ENCODE measurements at places on chromosomes 3 and 15.

DNA sequence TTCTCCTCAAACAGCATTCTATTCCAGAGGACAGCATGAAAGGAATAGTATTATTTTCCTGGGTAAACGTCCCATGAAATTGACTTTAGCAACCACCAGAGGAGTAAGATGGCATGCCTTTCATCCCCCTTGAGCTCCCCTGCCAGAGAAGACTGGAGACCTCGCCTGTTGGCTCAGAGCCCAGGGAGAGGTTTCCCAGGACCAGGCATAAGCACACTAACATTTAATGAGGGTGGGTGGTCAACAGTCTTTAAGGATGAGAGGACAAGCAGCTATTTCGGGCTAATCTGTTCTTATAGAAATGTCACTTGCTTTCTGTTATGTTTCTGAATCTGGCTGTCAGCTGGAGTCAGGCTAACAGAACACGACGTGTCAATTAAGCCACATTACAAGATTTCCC, 390.5 kb downstream of the GABRG3 start:
- DNase-seq: no peak

DNA sequence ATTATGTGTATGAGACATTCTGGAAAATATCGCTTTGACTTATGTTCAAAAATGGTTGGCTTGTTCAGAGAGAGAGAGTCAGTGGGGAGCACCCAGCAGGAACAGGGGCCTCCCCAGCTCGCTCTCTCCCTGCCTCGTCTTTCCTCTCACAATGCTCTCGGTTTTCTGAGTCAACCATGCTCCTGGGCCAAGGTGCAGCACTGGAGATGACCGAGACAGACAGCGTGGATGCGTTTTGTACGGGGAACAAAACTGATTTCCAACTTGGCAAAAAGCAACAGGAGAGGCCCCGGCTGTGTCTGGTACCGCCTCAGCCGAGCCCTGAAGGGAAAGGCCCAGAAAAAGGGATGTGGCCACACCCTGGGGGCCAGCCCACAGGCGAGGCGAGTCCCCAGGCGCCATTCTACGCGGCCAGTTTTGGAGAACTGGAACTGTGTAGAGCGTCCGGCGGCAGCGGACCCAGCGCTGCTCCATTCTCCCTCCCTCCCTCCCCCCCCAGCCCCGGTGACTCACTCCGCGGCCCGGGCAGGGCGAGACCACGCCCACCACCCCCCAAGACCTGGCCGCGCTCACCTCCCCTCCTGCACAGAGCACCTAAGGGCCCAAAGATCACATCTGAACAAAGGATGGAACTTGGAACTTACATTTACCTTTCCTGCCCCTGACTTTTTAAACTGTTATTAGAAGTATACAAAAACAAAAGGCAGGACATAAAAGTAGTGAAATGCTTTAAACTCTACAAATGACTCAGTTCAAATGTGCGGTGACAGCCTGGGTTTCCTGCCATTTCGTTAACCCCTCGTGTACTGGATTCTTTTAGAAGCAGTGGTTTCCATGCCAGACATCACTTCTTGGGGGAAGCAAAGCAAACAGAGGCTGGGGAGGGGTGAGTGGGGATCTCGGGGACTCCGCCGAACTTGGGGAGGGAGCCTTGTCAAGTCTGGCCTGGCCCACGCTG, 12.7 kb downstream of the ATP10A start:
- DNase-seq: peak; percentile 41

GRCh38 chr3:194832346-194833104, 146.8 kb downstream of the FAM43A start:
- no peak for DNase-seq

DNA sequence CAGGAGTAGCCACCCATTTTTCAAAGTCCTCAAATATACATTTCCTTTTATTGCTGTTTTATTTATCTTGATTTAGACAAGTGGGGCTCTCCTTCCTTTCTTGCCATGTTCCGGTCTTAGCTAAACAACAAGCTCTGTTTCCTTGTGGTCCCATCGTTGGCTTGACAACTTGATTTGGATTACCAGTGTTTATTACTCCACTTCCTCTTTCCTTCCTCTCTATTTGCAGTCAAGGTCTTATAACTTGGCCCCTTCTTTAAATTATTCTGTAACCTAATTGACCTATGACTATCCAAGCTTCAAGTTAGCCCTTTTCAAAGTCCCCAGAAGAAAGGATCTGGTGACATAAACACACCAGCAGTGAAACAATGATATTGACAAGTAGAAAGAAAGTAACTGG, 130.6 kb upstream of the STT3B start:
- DNase-seq: no peak

DNA sequence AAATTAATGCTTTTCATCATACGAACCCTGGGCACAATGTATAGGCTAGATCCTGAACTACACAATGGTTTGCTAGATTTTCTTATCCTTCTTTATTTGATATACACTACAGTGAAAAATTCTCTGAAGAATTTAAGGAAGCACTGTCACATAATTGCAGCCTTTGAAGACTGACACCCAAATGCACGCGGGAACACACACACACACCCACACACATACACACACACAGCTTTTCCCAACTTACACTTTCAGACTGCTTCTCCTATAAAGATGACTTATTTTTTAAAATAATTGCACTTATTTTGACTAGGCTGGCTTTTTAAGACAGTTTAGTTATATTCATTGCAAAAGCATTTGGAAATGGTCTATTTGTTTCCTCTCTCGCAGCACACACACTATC, 70.0 kb upstream of the LRRN1 start:
- DNase-seq: no peak

DNA sequence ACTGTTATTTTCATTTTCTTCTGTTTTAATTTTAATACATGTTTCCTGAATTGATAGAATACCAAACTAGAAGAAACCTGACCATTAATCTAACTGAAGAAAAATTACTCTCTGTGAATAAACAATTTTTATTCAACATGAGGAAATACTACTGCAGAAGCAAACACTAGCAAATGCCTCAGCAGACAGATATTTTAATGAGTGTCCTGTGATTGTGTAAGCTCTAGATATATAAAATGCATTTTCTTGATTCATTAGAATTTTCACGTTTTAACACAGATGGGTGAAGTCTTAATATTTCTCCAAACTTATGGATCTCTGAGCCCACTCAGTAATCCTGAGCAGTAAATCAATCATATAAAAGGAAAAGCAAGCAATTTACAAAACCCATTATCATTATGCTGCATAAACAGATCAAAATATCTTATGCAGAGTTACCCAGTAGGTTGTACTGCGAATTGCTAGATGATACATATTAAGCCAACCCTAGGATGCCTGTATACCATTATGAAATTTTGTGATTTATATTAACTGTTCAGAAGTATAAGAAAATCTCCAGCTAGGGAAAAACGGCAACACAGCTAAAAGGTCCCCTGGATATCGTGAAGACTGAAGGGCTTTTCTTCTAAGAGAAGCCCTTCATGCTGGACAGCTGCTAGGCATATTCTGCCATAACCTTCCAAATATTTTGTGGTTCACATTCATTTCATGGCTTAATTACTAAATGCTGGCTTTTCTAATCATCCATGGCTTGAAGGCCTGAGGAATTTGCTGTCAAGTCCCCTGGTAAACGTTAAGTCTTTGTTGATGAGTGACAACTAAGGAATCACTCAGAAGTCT, 157.7 kb upstream of the TGFBR2 start:
- DNase-seq: no peak

DNA sequence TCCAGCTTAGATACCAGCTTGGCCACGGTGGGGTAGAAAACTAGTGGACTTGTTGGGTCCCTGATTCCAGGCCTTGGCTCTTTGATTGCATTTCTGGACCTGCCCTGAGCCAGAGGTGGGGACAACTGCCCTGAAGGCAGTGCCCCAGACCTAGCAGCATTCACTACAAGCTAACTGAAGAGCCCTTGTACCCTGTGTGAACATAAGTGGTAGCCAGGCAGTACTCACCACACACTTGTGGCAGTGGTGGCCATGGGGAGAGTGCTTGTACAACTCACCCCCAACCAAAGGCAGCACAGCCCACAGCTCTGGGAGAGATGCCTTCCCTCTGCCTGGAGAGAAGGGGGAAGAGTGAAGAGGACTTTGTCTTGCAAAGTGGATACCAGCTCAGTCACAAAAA, 177.3 kb upstream of the NAALADL2 start:
- no peak for DNase-seq

- DNase-seq: no peak
Observed at GRCh38 chr3:12681089-12681942, 17.4 kb upstream of the RAF1 start.

DNA sequence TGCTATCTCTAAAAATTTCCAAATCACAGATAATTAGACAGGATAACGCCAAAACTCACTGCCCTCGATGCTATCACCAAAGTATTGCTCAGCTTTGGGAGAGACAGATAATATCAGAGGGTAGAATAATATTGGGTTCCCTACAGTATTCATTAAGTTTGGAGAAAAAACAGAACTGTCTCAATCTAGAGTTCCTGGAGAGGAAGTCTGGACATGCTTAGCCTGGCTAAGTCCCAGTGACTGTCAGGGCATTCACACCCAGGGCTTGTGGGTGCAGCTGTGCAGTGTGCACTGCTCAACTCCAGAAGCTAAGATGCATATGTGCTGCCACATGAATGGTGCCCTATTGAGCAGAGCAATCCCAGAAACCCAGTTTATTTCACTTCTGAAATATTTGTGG, 459.6 kb upstream of the DPH6 start:
- no peak for DNase-seq

- DNase-seq: no peak
Observed at GRCh38 chr3:95673215-95673614, 1141.2 kb upstream of the EPHA6 start.

- no peak for DNase-seq
Observed at GRCh38 chr3:58296269-58296668, 9.8 kb upstream of the RPP14 start.

GRCh38 chr15:71333839-71334238, 218.6 kb downstream of the THSD4 start:
- peak; percentile 22 for DNase-seq

GRCh38 chr3:3875491-3875890, 76.3 kb downstream of the LRRN1 start:
- DNase-seq: no peak

GRCh38 chr3:40310705-40311104, 1.2 kb downstream of the EIF1B start:
- DNase-seq: no peak

DNA sequence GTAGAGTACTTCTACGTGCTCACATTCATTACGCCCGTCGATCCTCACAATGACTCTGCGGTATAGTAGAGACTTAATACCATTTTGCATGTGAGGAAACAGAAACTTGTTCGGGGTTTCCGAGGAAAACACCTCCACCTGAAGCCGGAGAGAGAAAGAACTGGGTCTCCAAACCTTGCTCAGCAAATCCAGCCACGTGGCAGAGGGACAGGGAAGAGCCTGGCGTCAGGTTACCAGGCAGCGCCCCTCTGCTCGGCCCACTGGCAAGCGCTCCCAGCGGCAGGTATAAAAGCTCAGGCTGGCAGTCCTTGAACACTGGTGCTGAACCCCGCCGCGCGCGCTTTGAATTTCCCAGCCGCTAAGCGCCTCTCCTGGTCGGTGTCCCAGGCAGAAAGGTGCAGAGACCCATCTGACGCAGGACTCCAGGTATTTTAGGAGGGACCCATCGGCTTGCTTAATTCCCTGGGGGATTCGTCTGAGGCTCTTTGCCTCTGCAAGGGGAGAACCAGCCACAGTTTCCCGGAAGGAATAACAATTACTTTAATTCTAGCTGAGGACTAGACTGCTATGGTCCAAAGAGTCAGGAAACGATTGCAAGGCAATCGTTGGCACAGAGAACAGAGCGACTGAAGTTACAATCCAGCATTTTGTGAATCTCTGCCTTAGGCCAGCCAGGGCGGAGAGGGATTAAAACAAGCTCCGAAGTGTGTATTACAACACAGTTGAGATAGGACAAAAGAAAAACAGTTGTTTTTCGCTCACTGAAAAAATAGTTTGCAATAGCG, at the start of gene C2CD4A:
C2CD4A (plus strand) TSS at position 315 of the 785 bp plus-strand sequence. CDS start 637 bp downstream, outside the sequence.
- peak; percentile 47 for DNase-seq

- DNase-seq: no peak
Observed at GRCh38 chr3:73141525-73141924, 80.1 kb downstream of the EBLN2 start.

- no peak for DNase-seq
Observed at GRCh38 chr3:31841515-31841914, 139.5 kb downstream of the OSBPL10 start.

DNA sequence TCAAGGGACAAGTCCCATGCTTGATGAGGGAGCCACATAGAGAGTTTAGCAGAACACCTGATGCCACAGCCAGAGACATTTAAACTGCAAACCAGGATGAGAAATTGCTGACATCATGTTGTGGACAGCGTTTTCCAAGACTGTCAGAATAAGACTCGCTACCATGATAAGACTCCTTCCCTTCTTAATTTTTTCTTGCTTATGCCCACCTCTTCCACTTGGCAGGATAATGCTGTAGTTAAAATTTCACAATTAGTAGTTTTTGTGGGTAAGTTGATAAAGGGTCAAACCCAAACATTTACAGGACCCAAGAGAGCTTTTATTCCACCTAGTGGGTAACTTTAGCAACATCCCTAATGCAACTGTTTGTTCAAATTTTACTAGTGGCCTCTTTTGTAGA, 3.0 kb upstream of the PIAS1 start:
- no peak for DNase-seq

- no peak for DNase-seq
Observed at GRCh38 chr15:99503411-99503810, 62.4 kb upstream of the MEF2A start.

GRCh38 chr15:76059320-76060117, at the start of gene TMEM266:
TMEM266 (plus strand) TSS chr15:76059985; CDS start chr15:76134264, 74,279 bp downstream.
- no peak for DNase-seq

GRCh38 chr15:75738014-75738646, 25.5 kb upstream of the CSPG4 start:
- no peak for DNase-seq

- DNase-seq: no peak
Observed at GRCh38 chr3:154932633-154933032, 147.5 kb upstream of the MME start.

GRCh38 chr15:67296684-67297083, 42.1 kb downstream of the IQCH start:
- no peak for DNase-seq

DNA sequence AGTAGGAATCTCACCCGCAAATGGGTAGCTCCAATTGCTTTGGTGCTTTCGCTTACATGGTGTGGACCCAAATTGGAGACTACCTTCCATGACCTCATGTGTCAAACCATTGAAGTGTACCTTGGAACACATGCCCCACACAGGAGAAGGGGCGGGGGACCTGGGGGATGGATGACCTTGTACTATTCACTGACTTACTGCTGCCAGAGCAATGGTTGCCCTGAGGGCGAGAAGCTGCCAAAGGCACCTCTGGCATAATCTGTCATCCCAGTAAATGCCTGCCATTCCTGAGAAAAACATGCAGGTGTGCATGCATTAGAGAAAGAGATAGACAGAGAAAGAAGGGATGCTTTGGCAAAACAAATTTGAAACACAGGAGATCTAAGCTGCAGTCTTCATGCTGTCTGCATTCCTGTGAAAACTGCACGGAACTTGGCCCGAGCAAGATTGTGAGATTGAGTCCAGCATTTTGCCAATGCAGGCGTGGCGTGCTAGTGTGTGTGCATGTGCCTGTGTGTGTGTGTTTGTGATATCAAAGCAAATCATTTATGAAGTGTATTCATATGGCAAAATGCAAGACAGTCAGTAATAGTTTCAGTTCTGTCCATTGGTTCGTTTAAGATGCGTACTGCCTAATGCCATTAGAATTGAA, 219.5 kb upstream of the MDFIC2 start:
- DNase-seq: no peak

Measured in amniotic stem cell (primary cell).